ENCODE measurements at places on chromosomes 13 and 19. TPM values are rescaled to one million over a fixed set of nuclear protein-coding genes. Genes with fewer than 3 reads are reported as not detected.
A peak's percentile ranks its signal among the peaks of the same experiment; 100 is the strongest.

Gene ZNF99
- not detected for total RNA-seq

DNA sequence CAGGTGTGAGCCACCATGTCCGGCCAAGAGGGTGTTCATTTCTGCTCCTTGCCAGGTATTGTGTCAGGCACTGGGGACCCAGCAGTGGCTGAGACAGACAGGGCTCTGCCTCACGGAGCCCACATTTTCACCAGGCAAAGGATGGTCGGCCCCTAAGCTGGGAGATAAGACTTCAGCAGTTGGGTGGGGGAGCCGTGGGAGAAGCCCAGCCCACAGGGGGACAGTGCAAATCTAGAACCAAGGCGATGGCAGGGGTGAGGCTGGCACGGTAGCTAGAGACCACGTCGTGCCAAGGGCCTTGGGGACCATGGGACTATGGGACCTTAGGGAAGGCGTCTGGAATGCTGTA is 8.3 kb downstream of the LSR start:
- H3K4me3 ChIP-seq, result no peak overlapping the region
- peaks cover 31% of the 10 kb centered on the region for H3K4me1 ChIP-seq
- H3K27ac ChIP-seq, result peak overlapping the region; percentile 15
- H3K36me3 ChIP-seq, result peaks cover 94% of the 10 kb centered on the region

GRCh38 chr13:34748596-34748995 is 193.5 kb upstream of the NBEA start:
- peak; percentile 13 for DNase-seq
- no peaks in the 10 kb centered on the region for H3K27me3 ChIP-seq
- H3K4me3 ChIP-seq, result no peak overlapping the region
- H3K36me3 ChIP-seq, result peaks cover 12% of the 10 kb centered on the region
- H3K27ac ChIP-seq, result peak overlapping the region; percentile 94
- H3K4me1 ChIP-seq, result no peaks in the 10 kb centered on the region

DNA sequence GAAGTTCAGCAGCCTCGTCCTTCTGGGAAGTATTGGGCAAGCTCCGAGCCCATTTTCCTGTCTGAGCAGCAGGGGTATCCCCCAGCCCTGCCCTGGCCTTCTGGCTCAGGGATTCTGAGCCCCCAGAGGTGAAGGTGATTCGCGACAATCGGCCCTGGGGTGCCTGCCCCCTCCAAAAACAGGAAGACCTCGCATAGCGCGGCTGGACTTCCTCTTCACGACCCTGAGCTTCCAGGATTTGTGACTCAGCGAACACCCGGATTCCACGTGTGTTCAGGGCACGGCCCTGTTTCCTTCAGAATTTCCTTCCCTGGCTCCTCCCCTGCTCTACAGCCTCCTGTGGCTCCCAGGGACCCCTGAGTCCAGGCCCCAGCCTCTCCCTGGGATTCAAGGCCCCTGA is at the start of gene SEMA6B:
Gene SEMA6B (minus strand): TSS at position 116 of the 400 bp plus-strand sequence. CDS start 1,227 bp downstream, outside the sequence.
- H3K36me3 ChIP-seq, result peaks cover 26% of the 10 kb centered on the region
- DNase-seq, result no peak
- no peak within 1 kb of the TSS for H3K27ac ChIP-seq
- peaks cover 3% of the 10 kb centered on the region for H3K27me3 ChIP-seq
- H3K4me1 ChIP-seq, result no peaks in the 10 kb centered on the region

DNA sequence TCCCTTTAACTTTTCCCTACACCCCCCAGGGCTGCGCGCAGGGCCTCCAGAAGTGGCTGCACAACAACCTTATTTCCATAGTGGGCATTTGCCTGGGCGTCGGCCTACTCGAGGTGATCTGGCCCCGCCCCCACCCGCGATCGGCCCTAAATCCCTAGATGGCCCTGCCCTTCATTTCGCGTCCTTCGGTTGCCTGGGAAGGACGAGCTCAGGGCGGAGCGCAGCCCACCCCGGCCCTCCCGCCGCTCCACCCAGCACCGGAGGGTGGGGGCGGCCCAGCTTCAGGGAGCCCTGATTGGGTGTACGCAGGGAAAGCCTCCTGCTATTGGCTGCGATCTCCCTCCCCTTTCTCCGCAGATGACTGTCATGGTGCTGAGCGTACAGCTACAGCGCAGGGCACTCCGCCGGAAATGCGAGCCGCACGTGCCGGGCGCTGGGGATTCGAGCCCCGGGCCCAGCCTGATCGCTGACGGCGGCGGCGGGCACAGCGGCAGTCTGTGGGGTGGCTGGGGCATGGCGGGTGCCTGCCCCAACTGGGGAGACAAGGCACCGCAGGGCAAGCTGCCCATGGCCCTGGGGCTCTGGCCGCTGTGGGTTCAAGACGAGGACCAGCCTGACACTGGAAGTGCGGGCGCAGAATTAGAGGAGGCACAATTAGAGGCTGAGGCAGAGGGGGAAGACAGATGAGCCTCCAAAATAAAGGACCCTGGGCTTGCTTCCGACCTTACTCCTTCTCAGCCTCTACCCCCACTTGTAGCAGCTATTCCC is 4.3 kb downstream of the CD37 start:
- no peak for DNase-seq
- peak overlapping the region; percentile 56 for H3K4me3 ChIP-seq
- no peaks in the 10 kb centered on the region for H3K36me3 ChIP-seq
- no peak overlapping the region for H3K27ac ChIP-seq
- H3K27me3 ChIP-seq, result peaks cover 65% of the 10 kb centered on the region

DNA sequence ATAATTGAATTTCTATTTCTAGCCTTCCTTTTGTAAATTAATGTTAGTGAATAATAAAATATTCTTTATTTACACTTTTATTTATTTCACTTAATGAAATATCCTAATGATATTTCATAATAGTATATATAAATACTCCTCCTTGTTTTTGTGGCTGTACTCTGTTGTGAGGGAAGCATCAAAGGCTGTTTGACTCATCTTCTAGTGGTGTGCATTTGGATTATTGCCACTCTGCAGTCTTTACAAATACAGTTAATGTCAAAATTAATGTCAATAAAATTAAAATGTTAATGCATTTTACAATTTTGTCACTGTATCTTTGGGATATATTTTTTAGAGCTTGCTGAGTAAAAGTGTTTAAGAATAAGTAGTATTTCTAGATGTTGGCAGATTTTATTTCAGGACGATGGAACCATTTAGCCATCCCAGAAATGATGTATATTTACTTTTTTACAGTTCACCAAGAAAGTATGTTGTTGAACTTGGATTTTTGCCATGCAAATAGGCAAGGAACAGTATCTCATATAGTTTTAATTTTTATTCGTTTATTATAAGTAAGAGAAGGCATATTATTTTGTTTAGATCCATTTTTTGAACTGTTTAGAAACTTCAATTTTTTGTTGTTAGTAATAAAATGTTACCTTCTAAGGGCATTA is 281.2 kb upstream of the SLITRK6 start:
- no peaks in the 10 kb centered on the region for H3K27me3 ChIP-seq
- H3K4me1 ChIP-seq, result no peaks in the 10 kb centered on the region
- no peaks in the 10 kb centered on the region for H3K36me3 ChIP-seq
- no peak for DNase-seq
- H3K4me3 ChIP-seq, result no peak overlapping the region
- no peak overlapping the region for H3K27ac ChIP-seq

GRCh38 chr19:47352095-47352494 is 3.0 kb downstream of the DHX34 start:
- no peaks in the 10 kb centered on the region for H3K27me3 ChIP-seq
- H3K27ac ChIP-seq, result no peak overlapping the region
- no peak overlapping the region for H3K4me3 ChIP-seq
- peaks cover 68% of the 10 kb centered on the region for H3K36me3 ChIP-seq
- DNase-seq, result no peak

Gene JAK3
- total RNA-seq, result not detected

GRCh38 chr13:45870232-45870631 is 18.7 kb upstream of the SIAH3 start:
- no peaks in the 10 kb centered on the region for H3K27me3 ChIP-seq
- H3K4me1 ChIP-seq, result peaks cover 34% of the 10 kb centered on the region
- no peak for DNase-seq
- H3K36me3 ChIP-seq, result no peaks in the 10 kb centered on the region

GRCh38 chr13:29100758-29101157 is 280.6 kb downstream of the MTUS2 start:
- no peak for DNase-seq
- H3K27ac ChIP-seq, result no peak overlapping the region
- H3K36me3 ChIP-seq, result no peaks in the 10 kb centered on the region
- no peaks in the 10 kb centered on the region for H3K4me1 ChIP-seq
- H3K27me3 ChIP-seq, result no peaks in the 10 kb centered on the region

Gene ZNF665
- total RNA-seq, result not detected

GRCh38 chr13:27279506-27279905 is 8.9 kb downstream of the RASL11A start:
- H3K4me3 ChIP-seq, result no peak overlapping the region
- no peaks in the 10 kb centered on the region for H3K36me3 ChIP-seq
- peaks cover 18% of the 10 kb centered on the region for H3K27me3 ChIP-seq
- H3K27ac ChIP-seq, result no peak overlapping the region
- H3K4me1 ChIP-seq, result no peaks in the 10 kb centered on the region

DNA sequence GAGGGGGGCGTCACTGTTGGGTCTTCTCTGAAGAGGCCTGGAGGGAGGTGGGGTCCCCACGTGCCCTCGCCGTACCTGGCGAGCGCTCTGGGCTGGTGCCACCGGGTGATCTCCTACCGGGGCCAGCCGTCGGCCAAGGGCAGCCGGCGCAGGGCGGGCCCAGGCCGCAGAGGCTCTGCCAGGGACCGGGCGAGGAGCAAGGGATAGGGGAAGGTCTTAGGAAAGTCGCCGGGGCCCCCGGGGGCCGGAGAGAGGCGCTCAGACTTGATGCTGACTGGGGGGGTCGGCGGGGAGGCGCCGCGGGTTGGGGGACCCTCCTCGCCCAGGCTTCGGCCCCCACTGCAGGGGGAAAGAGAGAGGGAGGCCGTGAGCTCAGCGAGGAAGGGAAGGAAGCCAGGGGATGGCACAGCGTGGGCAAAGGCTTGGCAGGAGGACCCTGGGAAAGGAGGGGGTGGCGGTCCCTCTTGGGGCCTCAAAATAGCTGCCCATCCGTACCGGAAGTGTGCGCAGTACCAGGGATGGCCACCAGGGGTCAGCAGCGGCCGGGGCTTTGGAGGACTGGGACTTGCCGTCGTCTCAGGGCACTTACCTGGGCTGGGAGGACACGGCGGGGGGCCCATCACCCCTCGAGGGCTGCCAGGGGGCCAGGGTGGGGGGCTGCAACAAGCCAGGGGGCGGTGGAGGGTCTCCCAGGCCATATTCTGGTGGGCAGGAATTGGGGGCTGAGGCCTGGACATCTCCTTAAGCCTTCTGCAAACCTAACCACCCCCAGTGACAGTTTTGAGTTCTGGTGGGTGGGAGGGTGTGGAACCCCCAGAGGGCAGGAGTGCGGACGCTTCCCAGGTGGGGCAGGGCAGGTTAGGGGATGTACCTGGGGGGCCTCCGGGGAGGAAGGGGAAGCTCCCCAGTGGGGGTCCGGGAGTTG is 7.7 kb upstream of the TMEM161A start:
- no peaks in the 10 kb centered on the region for H3K27me3 ChIP-seq
- peak; percentile 84 for DNase-seq
- H3K36me3 ChIP-seq, result no peaks in the 10 kb centered on the region

Gene NCR1
- not detected for total RNA-seq

GRCh38 chr13:72788831-72789230 is 6.9 kb downstream of the PIBF1 start:
- no peaks in the 10 kb centered on the region for H3K27me3 ChIP-seq
- H3K27ac ChIP-seq, result no peak overlapping the region
- no peak overlapping the region for H3K4me3 ChIP-seq

GRCh38 chr19:33868788-33869412 is 72.2 kb downstream of the KCTD15 start:
- H3K4me3 ChIP-seq, result no peak overlapping the region
- H3K4me1 ChIP-seq, result no peaks in the 10 kb centered on the region
- H3K27me3 ChIP-seq, result peaks cover 92% of the 10 kb centered on the region

DNA sequence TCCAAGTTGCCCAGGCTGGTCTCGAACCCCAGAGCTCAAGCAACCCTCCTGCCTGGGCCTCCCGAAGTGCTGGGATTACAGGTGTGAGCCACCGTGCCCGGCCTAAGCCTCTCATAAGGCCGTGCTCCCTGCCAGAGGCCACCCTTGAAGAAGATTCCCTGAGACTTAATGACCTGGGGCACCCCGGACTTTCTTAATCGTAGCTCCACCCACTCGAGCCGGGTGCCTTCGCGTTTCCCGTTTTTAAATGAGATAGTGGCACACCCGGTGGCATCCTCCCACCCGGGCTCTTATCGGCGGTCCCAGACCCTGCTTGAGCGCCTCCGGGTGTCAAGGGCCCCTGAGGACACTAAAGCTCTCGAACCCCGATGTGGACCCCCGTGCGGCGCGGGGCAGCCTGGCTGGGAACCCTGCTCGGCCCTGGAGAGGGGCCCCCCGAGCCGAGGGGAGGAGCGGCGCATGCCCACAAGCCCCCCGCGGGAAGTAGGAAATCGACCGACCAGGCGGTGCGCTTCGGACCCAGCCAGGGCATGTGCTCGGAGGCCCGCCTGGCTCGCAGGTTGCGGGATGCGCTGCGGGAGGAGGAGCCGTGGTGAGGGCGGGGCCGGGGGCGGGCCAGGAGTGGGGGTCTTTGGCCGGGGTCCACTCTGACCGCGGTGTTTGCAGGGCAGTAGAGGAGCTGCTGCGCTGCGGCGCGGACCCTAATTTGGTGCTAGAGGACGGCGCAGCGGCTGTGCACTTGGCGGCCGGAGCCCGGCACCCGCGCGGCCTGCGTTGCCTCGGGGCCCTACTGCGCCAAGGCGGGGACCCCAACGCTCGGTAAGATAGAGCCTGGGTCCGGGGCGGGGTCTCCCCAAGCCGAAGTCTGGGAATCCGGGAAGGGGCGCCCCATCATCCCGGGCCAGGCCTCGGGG is at the start of gene ANKLE1:
Gene ANKLE1 (plus strand): TSS at position 511 of the 914 bp plus-strand sequence. CDS start 20 bp downstream, at position 531.
- peaks cover 10% of the 10 kb centered on the region for H3K36me3 ChIP-seq
- no peaks in the 10 kb centered on the region for H3K27me3 ChIP-seq
- no peak within 1 kb of the TSS for H3K27ac ChIP-seq

DNA sequence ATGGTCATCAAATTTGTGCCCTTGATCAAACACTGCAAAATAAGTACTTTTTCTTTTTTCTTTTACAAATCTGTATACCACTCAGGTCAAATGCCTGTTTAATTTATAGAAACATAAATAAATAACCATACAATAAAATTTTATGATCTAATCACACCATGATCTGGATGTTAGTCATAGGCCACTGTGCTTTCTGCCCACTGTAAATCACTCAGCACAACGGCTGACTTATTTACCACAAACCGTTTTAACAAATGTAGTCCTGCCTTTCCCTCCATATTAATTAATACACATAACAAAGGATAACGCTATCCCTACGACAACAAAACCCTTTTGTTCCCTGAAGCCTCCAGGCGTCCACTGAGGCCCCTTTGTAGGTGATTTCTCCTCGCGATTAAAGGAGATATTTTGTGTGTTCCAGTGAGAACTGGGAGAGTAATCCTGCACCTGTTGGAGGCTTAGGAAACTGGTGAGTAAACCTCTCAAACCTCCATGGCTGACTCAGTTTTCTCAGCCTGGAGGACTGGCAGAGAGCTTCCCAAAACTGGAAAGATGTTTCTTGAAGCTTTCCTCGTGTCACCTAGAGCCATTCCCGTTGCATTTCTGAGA is 477.1 kb upstream of the SGCG start:
- H3K4me3 ChIP-seq, result no peak overlapping the region
- H3K27ac ChIP-seq, result no peak overlapping the region
- no peak for DNase-seq
- H3K4me1 ChIP-seq, result no peaks in the 10 kb centered on the region
- no peaks in the 10 kb centered on the region for H3K36me3 ChIP-seq

Gene C3
- total RNA-seq, result 658 TPM

GRCh38 chr13:68190818-68191217 is 960.7 kb upstream of the PCDH9 start:
- peak overlapping the region; percentile 73 for H3K27ac ChIP-seq
- H3K27me3 ChIP-seq, result no peaks in the 10 kb centered on the region
- DNase-seq, result peak; percentile 42
- peaks cover 9% of the 10 kb centered on the region for H3K4me1 ChIP-seq

Data from Calu3 (cell line).